Activated naive CD8-positive, alpha-beta T cell treated with anti-CD3 and anti-CD28 coated beads, Interleukin-2, amount 50 U/mL, for 16 hours (primary cell): ENCODE measurements at places on chromosomes 5 and 9.

- no peak for DNase-seq
Measured at GRCh38 chr5:179344431-179345182, 654 bp downstream of the ADAMTS2 start.

GRCh38 chr9:129557192-129558036 is 63.5 kb downstream of the C9orf50 start:
- no peak for DNase-seq

DNA sequence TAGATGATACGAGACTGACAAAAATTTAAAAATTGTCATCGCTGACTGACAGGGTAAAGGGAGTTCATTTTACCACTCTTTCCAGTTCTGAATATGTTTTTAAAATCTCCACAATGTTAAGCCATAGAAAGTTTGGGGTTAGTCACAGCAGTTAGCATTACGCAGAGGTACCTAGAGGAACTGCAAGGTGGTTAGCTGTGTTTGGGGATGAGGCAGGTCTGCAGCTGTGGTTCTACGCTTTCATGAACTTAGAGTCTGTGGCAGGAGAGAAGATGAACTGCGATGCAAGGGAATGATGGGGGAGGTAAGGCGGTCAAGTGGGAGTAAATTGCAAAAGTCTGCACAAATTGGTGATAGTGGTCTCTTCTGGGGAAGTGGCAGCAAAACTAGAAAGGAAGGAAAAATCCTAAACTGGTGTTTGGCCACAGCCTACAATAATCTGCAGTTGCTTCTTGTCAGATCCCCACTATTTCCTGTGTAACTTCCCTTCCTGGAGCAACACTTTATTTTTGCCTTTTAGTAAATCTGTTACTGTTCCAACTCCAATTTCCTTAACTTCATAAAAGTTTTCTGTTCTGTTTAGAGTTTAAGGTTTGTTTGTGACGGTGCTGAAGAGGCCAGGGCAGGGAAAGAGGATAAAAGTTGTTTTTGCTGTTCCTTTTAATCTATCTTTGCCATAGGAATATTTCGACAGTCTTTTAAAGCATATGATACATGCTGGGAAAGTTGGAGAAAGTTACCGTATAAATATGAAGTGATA is 38.6 kb upstream of the SNX2 start:
- no peak for DNase-seq

GRCh38 chr5:142924135-142924883 is 154.1 kb downstream of the ARHGAP26 start:
- no peak for DNase-seq

GRCh38 chr9:132610661-132611060 is 28.3 kb downstream of the BARHL1 start:
- DNase-seq = no peak

DNA sequence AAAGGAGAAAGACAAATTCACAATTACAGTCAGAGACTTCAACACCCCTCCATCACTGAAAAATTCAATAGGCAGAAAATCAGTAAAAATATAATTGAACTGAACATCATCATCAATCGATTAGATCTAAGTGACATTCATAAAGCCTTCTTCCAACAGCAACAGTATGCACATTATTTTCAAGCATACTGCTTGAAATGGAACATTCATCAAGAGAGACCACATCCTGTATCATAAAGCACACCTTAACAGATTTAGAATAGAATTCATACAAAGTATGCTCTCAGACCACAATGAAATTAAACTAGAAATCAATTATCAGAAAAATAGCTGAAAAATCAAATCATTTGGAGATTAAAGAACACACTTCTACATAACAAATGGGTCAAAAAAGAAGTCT is 39.1 kb downstream of the ERMP1 start:
- DNase-seq = no peak

GRCh38 chr5:109865637-109866036 is 175.9 kb downstream of the MAN2A1 start:
- no peak for DNase-seq

DNA sequence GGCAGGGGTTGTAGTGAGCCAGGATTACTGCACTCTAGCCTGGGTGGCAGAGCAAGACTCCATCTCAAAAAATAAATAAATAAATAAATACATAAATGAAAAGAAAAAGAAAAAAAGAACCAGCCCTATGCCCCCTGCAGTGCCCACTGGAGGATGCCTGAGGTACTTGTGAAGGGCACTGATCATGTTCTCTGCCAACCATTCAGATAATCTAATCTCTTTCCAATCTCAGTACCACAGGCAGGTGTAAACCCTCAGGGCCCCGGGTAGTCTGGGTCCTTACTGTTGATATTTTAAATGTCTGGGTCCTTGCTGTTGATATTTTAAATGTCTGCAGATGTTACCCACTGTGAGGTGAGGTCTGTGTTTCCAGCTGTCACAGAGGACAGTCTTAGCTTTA is 321.8 kb upstream of the ADCY2 start:
- no peak for DNase-seq

GRCh38 chr5:39519566-39520231 is 94.9 kb upstream of the DAB2 start:
- DNase-seq = no peak
